ENCODE measurements at places on chromosomes 7 and 10. TPM values are rescaled to one million over a fixed set of nuclear protein-coding genes. Genes with fewer than 3 reads are reported as not detected.

Gene CALML3
- not detected for total RNA-seq

Gene GBX1
- total RNA-seq: not detected

Gene PAX2
- total RNA-seq: not detected

Gene PLXDC2
- total RNA-seq: 15.3 TPM

Gene TEX36
- not detected for total RNA-seq

Gene CHAT
- 0.63 TPM for total RNA-seq

Gene PLEKHS1
- total RNA-seq: not detected

Gene VWA2
- 2.8 TPM for total RNA-seq

Gene FEZF1
- not detected for total RNA-seq

Gene MNX1
- total RNA-seq: not detected

Gene IL15RA
- not detected for total RNA-seq

Gene AGR2
- total RNA-seq: not detected

Gene COBL
- total RNA-seq: 8.1 TPM

Gene HTR7
- total RNA-seq: 16.3 TPM

Gene AGMO
- not detected for total RNA-seq

Gene LBX1
- not detected for total RNA-seq

Gene ABLIM1
- 91.7 TPM for total RNA-seq

Gene MCM10
- 5.0 TPM for total RNA-seq

Gene CADPS2
- total RNA-seq: 10.0 TPM

Gene SH2D4B
- 1.6 TPM for total RNA-seq

Gene OPN4
- not detected for total RNA-seq

Gene PCLO
- 138 TPM for total RNA-seq

Gene SNCG
- total RNA-seq: 2.8 TPM

Gene HPSE2
- total RNA-seq: 0.63 TPM

Gene NRG3
- total RNA-seq: 41.6 TPM

Gene PIK3CG
- total RNA-seq: 1.6 TPM

Gene BBS9
- total RNA-seq: 102 TPM

Gene ADAMTS14
- total RNA-seq: 0.31 TPM

Gene CNOT4
- 39.8 TPM for total RNA-seq

Gene BHLHA15
- 10.3 TPM for total RNA-seq

Gene C10orf71
- not detected for total RNA-seq

Gene SLC35G1
- total RNA-seq: 11.6 TPM

Gene CLCN1
- not detected for total RNA-seq

Gene PNLIPRP3
- not detected for total RNA-seq

Gene SLC25A28
- total RNA-seq: 30.7 TPM

Gene HMX3
- total RNA-seq: not detected

Gene TSPAN12
- total RNA-seq: 4.7 TPM

Gene ATOH7
- total RNA-seq: 0.94 TPM

Gene ZDHHC6
- 28.5 TPM for total RNA-seq

Gene OR2A1
- total RNA-seq: not detected

Gene SORBS1
- 303 TPM for total RNA-seq

Gene ASIC3
- total RNA-seq: 2.5 TPM

Gene MOGAT3
- not detected for total RNA-seq

Gene CH25H
- 0.63 TPM for total RNA-seq

Gene AHR
- total RNA-seq: 14.1 TPM

Gene OIT3
- total RNA-seq: 0.94 TPM

Gene MBL2
- total RNA-seq: not detected

Gene CFAP58
- total RNA-seq: 0.94 TPM

Gene AKR1C4
- not detected for total RNA-seq

Gene NME8
- not detected for total RNA-seq

Gene SUFU
- total RNA-seq: 7.5 TPM

Gene TFEC
- 0.63 TPM for total RNA-seq

Gene MYPN
- not detected for total RNA-seq

Gene FGFR2
- 77.9 TPM for total RNA-seq

Gene RBP4
- 5.6 TPM for total RNA-seq

Gene GRM8
- total RNA-seq: 5.3 TPM
